ENCODE measurements at places on chromosomes 3 and 15.

DNA sequence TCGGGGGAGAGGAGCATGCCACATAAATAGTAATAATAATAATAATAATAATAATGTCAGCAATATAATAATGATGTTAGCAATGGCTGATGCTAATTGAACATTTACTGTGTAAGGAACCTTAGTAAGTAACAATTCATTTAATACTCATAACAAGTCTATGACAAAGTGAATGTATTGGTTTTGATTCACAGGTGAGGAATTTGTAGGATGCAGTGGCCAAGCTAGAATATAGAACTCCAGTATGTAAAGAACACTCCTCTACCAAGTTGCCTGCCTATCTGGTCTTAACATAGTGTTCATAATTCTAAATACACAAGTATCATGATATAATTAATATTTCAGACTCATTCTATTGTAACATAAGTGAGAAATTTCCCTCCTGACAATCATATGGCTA is 1016.5 kb downstream of the ROBO1 start:
- DNase-seq: no peak

DNA sequence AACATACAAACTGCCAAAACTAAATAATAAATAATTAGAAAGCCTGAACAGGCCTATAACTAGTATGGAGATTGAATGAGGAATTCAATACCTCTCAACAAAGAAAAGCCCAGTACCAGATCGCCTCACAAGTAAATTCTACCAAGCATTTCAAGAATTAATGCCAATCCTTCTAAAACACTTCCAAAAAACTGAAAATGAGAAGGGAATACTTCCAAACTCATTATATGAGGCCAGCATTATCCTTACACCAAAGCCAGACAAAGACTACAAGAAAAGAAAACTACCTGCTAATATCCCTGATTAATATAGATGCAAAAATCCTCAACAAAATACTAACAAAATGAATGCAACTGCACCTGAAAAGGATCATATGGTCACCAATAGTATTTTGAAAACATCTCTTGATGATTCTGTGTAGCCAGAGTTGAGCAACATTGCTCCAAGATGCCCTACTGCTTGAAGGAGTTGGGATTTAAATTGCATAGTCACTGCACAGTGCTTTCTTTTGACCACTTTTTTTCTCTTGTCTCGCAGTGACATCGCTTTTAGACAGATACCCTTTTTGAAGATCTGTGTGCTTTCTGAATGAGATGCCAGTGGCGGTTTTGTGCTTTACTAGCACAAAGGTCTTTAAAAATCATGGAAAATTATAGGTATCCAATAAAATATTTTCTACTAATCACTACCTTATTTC is 487.2 kb upstream of the RASGRP1 start:
- no peak for DNase-seq

- DNase-seq: no peak
Observed at GRCh38 chr3:197352382-197352781, 54.0 kb upstream of the DLG1 start.

- DNase-seq: no peak
Observed at GRCh38 chr3:197807969-197808587, 17.0 kb downstream of the LRCH3 start.

DNA sequence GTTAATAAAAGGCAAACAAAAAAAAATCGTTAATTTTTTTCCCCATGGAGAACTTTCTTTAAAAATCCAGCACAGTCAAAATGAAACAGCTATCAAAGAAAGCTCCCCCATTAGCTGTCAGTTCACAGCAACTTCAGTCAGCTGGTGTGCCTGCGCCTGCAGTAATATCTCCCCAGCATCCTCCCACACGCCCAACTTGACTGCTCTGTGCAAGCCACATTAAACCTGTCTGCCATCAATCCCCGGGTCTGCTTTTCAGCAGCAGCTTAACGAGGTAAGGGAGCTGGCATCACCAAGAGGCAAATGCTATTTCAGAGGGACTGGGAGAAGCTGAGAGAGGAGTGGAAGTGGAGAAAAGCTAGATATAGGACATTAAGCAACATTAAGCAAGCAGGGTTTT is 337.5 kb downstream of the GAP43 start:
- DNase-seq: no peak

- DNase-seq: no peak
Observed at GRCh38 chr15:66462627-66463026, 34.9 kb downstream of the SNAPC5 start.

- DNase-seq: no peak
Observed at GRCh38 chr3:113002679-113003078, 11.9 kb downstream of the GTPBP8 start.

GRCh38 chr15:100731267-100732152 is 129.1 kb downstream of the ASB7 start:
- DNase-seq: no peak

DNA sequence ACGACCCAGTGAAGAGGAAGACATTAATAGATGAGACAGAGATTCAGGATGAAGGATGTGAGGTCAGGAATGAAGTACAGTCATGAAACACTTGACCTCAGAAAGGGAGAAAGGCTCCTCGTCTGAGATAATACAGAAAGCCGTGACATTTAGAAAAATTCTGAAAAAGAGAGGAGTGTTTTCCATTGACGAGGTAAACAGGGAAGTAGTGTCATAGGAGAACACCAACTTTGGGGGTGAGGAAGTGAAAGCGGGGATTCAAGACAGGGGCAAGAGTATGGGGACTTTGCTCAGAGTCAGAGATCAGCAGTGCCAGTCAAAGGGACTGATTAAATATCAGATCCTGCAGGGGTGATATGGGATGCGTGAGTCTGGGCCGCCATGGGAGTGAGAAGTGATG is 160.9 kb downstream of the PLCL2 start:
- DNase-seq: no peak

GRCh38 chr3:196096382-196096953 is 14.6 kb upstream of the TFRC start:
- no peak for DNase-seq

GRCh38 chr3:192128060-192128459 is 599.3 kb downstream of the FGF12 start:
- DNase-seq: no peak

Data from ACHN (cell line).